Hematopoietic multipotent progenitor cell treated with erythropoietin and hydrocortisone succinate and interleukin-3 and kit ligand, for 15 days (in vitro differentiated cells): ENCODE measurements at places on chromosomes 11 and 22.

DNA sequence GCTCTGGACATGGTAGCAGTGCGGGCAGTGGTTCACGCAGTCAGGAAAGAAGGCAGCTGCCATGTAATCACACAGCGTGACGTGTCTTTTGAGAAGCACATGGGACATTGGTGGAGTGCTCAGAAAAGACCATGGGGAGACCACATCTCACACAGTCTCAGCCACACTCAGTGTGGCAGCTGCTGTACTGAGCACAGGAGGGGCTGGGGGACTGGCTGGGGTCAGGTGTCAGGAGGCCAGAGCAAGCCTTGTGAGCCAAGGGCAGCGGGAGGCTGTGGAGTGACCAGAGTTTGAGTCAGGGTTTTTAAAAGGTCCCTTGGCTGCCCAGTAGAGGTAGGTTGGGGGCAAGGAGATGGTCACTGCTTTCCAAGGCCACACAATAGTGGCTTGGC, 18.5 kb downstream of the CLDN5 start:
- DNase-seq = no peak

DNA sequence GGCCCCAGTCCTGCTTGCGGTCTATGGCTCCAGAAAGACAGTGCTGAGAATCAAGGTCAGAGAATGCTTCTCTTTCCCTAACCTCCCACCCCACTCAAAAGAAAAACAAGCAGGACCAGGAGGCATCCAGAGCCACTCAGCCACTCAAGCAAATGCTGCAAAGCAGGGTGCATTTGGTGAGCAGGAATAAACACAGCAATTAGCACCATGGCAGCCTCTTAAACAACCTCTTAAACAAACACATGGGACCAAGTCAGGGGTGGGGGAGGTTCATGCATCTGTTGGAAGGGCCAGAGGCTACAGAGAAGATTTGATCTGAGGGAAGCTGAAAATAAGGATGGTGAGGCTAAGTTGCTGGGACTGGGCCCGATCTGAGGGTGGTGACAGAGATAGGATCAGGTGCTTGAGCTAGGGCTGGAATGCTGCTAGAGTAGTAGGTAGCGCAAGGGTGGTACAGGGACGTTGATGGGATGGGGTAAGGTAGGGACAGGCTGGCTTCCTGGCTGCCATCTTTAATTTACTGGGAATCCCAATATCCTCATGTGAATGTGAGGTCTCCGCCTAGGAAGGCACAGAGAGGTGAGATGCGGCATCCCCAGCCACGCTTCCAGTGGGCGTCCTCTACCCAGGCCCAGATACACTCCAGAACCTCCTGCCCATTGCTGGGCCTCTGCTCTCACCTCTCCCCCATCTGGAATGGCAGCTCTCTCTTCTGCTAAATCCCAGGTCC, 26.6 kb upstream of the LMO1 start:
- no peak for DNase-seq

- DNase-seq = no peak
These were observed 6.4 kb downstream of the CD6 start for GRCh38 chr11:60977836-60978235.

DNA sequence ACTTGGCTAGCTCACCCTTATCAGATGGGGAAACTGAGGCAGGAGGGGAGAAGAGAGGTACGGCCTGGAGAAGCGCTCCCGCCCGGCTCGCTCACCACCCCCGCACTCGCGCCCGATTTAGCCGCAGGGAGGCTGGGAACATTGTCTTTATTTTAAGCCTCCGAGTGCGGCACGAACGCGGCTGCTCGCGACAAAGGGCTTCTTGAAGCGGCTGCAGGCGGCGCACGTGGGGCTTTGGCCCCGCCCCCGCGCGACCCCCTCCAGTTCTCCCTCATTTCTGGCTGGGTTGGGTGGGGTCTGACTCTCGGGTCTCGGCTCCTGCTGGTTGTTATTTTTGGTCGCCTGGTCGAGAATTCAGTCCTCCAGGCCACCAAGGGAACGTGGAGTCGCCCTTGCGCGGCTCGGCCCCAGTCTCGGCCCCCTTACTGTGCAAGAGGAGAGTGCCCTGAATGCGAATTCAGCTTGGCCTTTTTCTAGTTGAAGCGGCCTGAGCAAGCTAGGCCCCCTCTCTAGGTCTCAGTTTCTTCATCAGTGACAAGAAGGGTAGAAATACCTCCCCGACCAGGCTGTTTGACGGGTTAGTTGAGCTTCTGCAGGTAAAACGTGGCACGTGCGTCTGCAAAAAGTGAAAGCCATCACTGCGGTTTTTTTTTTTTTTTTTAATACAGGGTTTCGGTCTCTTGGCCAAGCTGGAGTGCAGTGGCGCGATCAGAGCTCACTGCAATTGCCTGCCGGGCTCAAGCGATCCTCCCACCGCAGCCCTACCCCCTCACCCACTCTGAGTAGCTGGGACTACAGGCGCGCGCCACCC, 2.6 kb upstream of the CHRM1 start:
- DNase-seq = no peak

GRCh38 chr11:120749395-120749794, 237.8 kb downstream of the GRIK4 start:
- DNase-seq = no peak

- DNase-seq = no peak
These were observed 219.9 kb downstream of the MN1 start for GRCh38 chr22:27581688-27582087.

- no peak for DNase-seq
These were observed 8.7 kb upstream of the UCP3 start for GRCh38 chr11:74017631-74018030.
